Melanocyte of skin (primary cell): ENCODE measurements at places on chromosomes 11 and 22. TPM values are rescaled to one million over a fixed set of nuclear protein-coding genes. Genes with fewer than 3 reads are reported as not detected.

PRAME gene
- 0.34 and 0.73 TPM in 2 replicates for total RNA-seq

RFPL1 gene
- total RNA-seq, result not detected in 2 replicates

OR8A1 gene
- total RNA-seq, result not detected in 2 replicates

OR5T3 gene
- total RNA-seq, result not detected in 2 replicates

EFCAB6 gene
- total RNA-seq, result 1.0 and 2.2 TPM in 2 replicates

NFAM1 gene
- total RNA-seq, result under 0.01 TPM in 1 of 2 replicates, not detected in the other
